Endodermal cell (in vitro differentiated cells): ENCODE measurements at places on chromosomes 6 and 20. TPM values are rescaled to one million over a fixed set of nuclear protein-coding genes. Genes with fewer than 3 reads are reported as not detected.

- no peak for DNase-seq
Observed at GRCh38 chr20:32126919-32127318, 17.4 kb downstream of the TM9SF4 start.

DNA sequence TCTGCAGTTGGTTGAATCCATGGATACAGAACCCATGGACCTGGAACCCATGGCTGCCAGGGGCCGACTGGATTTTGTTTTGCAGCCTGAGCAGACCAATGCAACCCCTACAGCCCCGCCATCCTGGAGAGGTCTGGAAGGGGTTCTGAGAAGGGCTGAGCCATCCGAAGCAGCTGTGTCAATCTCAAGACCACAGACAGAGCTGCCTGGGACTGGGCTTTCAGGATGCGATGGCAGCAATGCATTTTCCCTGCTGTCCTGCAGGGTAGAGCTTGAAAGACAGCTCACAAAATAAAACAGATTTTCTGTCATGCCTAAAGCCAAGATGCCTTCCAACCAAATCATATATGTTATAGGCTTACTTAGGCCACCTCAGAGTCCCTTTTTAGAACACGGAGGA lies 125.8 kb upstream of the NXT1 start:
- DNase-seq: no peak

DNA sequence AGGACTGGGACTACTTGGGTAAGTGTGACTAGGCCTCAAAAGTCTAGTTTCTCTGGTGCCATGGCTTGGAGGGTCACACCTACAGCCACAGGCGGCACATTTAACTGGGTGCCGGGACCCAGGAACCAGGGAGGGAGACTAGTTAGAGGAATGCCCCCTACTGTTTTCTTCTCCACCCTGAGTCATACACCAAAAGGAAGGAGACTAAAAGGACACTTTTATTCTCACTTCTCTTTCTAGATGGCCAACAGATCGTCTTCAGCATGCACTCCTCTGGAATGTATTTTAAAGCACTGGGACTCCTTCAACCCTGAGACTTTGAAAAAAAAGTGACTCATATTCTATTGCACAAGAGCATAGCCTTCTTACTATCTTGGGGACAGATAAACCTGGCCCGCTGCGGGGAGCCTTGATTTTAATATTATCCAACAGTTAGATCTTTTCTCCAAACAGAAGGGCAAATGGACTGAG lies 33.4 kb downstream of the PLN start:
- DNase-seq: no peak

DNA sequence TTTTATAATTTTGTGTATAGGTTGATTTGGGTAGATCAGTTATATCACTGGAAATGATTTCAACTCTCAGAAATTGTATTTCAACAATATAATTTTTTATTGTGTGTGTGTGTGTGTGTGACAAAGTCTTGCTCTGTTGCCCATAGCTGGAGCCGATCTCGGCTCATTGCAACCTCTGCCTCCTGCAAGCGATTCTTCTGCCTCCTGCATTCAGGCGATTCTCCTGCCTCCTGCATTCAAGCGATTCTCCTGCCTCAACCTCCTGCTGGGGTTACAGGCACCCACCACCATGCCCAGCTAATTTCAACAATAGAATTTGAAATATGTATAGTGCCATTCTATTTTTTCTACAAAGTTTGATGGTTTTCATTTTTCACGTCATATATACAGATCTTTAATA lies 24.1 kb downstream of the AFDN start:
- DNase-seq: no peak

DNA sequence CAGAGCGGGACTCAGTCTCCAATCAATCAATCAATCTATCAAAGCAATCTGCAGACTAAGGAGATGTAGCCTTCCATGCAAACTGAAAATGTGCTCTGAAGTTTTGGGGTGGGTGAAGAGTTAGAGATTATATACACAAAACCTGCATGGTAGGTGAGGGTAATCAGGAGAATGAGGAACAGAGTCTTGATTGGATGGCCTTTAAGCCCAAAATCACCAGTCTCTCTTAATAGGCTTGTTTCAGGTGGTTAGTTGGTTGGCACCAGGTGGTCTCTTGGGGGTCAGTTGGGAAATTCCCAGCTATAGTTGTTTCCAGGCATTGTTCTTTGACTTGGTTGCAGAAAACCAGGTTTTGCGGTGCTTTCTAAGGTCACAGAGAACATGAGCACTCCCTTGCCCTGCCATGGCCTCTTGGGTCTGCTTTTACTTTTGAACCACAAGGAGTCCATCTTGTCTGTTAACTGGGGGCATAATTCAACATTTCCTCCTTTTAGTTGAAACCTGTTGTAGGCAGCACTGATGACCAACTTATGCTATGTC lies 33.3 kb upstream of the EIF2S2 start:
- DNase-seq: no peak

GRCh38 chr6:32113386-32114352 lies 4.5 kb upstream of the TNXB start:
- DNase-seq: peak; percentile 83

DNA sequence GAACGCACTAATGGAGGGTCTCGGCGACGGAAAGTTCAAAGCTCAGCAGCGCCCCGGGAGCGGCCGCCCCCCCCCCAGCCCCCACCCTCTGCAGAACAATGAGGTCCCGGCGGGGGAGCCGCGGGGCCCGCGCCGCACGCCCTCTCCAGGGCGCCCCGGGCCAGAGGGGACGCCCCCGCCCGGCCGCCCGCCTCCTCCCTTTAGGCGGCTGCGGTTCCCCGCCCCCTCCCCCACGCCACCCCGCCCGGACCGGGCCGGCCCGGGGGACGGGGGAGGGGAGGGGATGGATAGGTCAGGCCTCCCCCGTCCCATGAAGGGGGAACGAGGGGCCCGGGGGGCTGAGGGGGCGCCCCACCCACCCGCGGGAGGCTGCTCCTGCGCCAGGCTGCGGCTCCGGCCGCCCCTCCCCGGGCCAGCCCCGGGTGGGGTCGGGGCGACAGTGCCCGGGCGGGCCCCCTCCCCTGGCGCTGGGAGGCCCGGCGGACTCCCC lies 1.5 kb downstream of the NOL4L start:
- peak; percentile 69 for DNase-seq

GRCh38 chr6:50936277-50936681 lies 117.6 kb downstream of the TFAP2B start:
- no peak for DNase-seq

DNA sequence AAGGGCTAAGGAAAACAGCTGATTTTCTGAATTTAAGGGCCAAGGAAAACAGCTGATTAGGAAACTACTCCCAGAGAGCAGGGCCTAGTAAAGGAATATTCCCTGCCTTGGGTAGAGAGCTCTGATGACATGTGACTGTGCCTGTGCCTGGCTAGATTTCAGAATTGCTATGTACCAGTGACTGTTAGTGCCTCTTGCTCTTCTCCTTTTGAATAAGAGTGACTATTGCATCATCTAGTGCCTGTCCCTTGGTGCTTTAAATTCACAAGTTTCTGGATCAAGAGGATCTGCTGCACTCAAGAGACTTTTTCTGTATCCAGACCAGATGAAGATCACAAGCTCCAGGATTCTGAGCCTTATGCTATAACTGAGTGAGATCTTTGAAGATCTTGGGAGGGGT lies 332.9 kb downstream of the KIF16B start:
- no peak for DNase-seq

GRCh38 chr6:36277946-36278470 lies 8.1 kb downstream of the PNPLA1 start:
- DNase-seq: no peak

- DNase-seq: no peak
Observed at GRCh38 chr6:10630178-10630577, 64.2 kb downstream of the C6orf52 start.

DNA sequence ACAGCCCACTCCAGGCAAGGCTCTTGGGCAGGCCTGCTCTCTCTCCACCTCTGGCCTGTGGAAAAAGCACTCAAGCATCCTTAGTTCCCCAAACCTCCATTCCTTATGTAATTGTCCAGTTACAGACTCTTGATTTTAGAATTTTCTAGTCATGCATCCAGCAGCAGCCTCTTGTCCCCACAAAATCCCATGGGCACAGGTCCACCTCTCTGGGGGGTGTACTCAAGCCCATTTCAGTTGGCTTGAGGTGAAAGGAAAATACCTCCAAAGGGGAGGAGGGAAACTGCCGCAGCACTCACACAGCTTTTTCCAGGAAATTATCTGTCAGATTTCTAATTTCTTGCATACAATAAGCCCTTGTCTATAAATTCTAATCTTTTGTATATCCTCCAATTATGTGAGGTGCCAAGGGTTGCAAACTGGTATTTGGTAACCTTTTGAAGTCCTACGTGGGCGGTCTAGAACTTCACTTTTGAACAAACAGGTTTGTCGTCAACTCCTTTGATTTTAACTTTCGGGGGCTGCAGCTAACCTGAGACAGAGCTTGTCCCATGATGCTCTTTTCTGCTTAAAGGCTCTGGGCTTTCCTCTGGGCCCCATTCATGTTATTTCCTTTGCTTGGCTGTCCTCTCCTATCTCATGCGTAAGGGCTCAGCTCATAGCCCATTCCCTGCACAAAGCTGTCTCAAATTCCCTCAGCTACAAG lies 104.7 kb upstream of the CEP85L start:
- DNase-seq: no peak

- DNase-seq: peak; percentile 91
Observed at GRCh38 chr6:125952764-125953501, 3.6 kb upstream of the HINT3 start.

DNA sequence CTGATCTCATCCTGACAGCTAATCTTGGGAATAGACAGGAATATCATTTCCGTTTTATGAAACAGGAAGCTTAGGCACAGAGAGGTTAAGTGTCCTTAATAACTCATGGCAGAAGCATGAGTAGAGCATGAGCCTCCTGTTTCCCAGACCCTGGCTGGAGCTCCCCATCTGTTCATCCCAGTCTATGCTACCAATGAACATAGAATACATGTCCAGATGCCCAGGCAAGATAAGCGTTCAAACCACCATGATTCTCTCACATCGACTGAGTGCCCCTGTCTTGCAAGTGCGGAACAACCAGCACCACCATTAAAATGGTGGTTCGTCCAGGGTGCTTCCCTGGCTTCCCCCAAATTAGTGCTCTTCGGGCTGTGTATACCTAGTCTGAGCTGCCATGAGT lies 217.1 kb downstream of the FARS2 start:
- peak; percentile 22 for DNase-seq

DNA sequence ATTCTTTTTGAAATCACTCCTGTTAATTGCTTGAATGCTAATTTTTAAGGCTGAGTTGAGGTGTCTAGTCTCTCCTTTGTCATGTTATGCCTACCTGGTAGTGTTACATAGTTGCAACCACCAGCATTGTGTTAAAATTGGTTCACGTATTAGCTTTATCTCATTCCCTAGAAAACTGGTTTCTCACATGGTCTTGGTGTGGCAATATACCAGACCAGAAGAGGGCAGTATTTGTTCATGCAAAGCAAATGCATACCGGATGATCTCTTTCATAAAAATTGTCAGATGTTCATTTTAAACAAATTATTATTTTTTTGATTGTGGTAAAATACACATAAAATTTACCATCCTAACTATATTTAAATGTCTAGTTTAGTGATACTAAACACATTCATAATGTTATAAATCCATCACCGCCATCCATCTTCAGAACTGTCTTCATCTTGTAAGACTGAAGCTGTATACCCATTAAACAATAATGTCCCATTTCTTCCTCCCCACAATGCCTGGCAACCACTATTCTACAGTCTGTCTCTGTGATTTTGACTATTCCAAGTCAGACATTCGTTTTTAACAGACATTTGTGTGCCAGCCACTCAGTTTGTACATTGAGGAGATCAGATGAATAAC lies 92.8 kb downstream of the ATRN start:
- DNase-seq: peak; percentile 53

DNA sequence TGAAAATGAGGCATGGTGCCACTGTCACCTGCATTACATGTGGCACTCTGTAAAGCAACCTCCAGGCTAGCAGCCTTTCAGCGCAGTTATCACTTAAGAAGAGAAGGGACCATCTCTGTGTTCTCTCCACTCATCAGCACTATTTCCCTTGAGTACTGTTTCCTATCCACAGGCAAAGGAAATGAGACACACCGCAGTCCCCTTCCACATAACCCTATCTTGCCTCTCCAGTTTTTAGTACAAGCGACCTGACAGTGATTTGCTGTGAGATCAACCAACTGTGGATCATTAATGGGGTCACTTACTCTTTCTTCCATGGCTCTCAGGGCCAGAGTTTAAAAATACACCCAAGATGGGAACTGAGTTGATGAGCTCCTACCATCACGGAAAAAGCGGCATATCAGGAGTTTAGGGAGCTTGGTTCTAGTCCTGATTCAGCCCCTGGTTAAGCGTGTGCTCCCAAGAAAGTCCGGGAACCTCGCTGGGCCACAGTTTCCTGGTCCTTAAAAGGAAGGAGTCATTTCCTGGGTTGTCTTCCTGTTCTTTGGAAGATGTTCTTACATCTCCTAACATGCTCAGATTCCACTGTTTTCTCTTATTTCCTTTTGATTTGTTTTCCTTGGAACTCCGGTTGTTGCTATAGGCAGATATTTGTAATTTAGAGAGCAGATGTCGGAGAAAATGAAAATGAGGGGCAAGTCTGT lies 27.3 kb downstream of the PRDM1 start:
- no peak for DNase-seq

DNA sequence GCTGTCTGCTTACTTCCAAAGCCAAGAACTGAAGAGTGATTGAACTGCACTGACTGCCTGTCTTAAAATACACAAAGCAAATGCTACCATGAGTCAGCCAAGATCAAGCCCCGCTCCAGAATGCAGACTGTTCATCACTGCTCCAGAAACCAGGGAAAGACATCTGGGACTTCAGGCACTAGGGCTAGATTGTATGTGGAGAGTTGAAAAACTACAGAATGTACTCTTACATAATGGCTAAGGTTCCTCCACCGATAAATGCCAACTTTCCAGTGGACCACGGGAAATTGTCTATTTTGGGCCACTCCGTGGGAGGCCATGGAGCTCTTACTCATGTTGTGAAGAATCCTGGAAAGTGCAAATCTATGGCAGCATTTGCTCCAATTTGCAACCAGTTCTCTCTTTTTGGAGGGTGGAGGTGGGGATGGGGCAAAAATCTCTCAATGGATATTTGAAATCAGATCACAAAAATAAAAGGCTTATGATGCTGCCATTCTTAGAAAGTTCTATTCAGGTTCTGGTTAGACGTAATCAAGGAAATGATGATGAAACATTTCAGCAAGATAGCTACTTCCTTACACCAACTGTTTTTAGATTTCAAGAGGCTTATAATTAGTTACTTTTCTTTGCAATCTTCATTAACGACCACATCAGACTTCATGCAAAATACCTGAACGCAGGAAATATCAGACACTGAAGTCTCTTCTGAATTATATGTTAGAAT lies 11.8 kb upstream of the CAP2 start:
- DNase-seq: no peak

Gene MTCH1
- 226 to 246 TPM (median 236 TPM) in 3 replicates for total RNA-seq

Gene HNF4A
- 53.5 to 60.8 TPM (median 58.0 TPM) in 3 replicates for total RNA-seq

Gene MKKS
- total RNA-seq: 13.2 TPM in 2 replicates

Gene LKAAEAR1
- not detected in 2 replicates for total RNA-seq

Gene LY86
- total RNA-seq: not detected in 3 replicates

Gene F13A1
- 0.61 to 1.1 TPM (median 0.84 TPM) in 3 replicates for total RNA-seq

Gene OPRL1
- total RNA-seq: 3.3 and 4.1 TPM in 2 replicates

Gene HSPA1L
- 0.87 to 1.4 TPM (median 1.2 TPM) in 3 replicates for total RNA-seq

Gene KCNK16
- not detected in 2 replicates for total RNA-seq

Gene CFAP61
- total RNA-seq: 0.64 and 0.90 TPM in 2 replicates

Gene PKIB
- total RNA-seq: 56.1 and 56.6 TPM in 2 replicates

Gene IL20RA
- 0.13 to 0.26 TPM in 2 of 3 replicates, not detected in the other for total RNA-seq
